IMR-90 (cell line): ENCODE measurements at places on chromosomes 11 and 22.

GRCh38 chr11:8541448-8541847 lies 52.6 kb downstream of the STK33 start:
- no peak for DNase-seq

- no peak for DNase-seq
These were observed 23.0 kb downstream of the RCN1 start for GRCh38 chr11:32113920-32114203.

- DNase-seq = no peak
These were observed 34.6 kb downstream of the LGR4 start for GRCh38 chr11:27437829-27438594.

DNA sequence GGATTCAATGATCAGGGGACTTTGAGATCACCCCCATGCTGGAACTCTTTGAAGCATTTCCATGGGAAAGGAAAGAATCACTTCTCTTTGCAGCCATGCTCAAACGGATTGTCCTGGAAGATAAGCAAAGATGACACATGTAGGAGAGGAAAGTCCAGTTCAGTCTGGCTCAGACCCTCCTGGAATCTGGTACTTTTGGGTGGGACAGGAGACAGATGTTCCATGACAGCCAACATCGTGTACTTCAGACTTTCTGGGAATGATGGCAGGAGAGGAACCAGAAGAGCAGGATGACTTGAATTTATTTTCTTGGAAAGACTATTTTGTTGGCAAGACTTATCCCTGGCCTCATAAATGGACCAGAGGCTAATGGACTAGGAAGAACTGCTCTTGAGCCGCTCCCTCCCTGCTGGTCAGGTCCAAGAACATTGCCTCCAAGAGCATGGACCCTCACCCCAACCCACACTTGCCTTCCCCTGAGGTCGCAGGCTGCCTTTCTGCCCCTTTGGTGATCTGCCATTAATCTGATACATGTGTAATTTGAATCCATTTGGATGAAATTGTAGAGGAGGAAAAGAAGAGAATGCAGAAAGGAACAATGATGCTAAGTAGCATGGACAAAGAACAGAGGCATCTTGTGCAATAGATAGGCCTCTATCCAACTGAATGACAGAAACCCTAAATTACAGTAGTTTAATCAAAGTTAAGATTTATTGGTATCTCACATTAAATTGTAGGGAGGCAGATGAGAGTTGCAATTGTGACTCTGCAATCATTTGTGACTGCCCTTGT lies 201.0 kb downstream of the SNX19 start:
- no peak for DNase-seq

GRCh38 chr22:43310311-43310710 lies 32.9 kb downstream of the SCUBE1 start:
- no peak for DNase-seq

- DNase-seq = no peak
These were observed 88.6 kb downstream of the TEAD1 start for GRCh38 chr11:12762696-12763324.

GRCh38 chr11:74005721-74006517 lies 3.0 kb downstream of the UCP3 start:
- DNase-seq = no peak

- DNase-seq = peak; percentile 60
These were observed 10.1 kb downstream of the C11orf87 start for GRCh38 chr11:109432105-109432504.

GRCh38 chr11:110337570-110338193 lies 41.3 kb upstream of the RDX start:
- peak; percentile 52 for DNase-seq

GRCh38 chr11:16186680-16187079 lies 169.7 kb downstream of the SOX6 start:
- DNase-seq = no peak

- DNase-seq = peak; percentile 55
These were observed 9.7 kb upstream of the SAAL1 start for GRCh38 chr11:18115360-18116127.

DNA sequence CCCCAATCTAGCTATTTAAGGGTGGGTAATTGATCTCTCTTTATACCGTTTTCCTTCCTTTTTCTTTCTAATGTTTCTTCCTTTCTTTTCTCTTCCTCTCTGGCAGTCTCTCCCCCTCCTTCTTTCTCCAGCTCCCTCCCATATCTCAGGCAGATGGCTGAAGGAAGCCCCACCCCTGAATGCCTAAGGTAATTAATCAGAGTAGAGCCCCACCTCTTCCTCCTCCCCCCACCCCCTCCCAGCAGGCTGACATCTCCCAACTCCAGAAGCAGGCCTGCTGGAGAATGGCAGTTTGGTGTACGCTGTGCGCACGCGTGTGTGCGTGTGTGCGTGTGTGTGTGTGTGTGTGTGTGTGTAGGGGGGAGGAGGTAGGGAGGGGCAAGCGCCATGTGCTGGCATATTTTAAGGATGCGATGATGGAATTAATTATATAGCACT lies 122.6 kb downstream of the APOL5 start:
- DNase-seq = peak; percentile 98

- DNase-seq = peak; percentile 11
These were observed 34.3 kb downstream of the MTMR3 start for GRCh38 chr22:29917052-29917902.

GRCh38 chr22:49815641-49816091 lies 12.0 kb downstream of the BRD1 start:
- peak; percentile 19 for DNase-seq

DNA sequence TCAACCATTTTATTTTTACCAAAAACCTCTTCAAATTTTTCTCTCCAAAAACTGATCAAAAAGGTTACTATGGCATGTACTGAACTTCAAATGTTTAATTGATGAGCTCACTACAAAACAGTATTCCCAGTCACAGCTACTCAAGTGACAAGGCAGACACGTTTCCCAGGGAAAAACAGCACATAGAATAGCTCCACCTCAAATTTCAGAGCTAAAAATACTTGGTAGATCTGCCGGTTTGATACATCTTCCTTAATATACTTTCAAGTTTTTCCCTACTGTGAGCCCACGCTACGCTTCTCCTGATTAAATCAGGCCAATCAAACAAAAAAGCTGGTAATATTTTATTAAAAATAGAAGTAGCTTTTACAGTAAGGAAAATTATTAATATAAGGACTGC lies 100.4 kb downstream of the EFCAB6 start:
- no peak for DNase-seq

- DNase-seq = no peak
These were observed 8.3 kb upstream of the DCHS1 start for GRCh38 chr11:6663794-6664469.

GRCh38 chr11:45428116-45428515 lies 142.0 kb upstream of the SYT13 start:
- DNase-seq = no peak

DNA sequence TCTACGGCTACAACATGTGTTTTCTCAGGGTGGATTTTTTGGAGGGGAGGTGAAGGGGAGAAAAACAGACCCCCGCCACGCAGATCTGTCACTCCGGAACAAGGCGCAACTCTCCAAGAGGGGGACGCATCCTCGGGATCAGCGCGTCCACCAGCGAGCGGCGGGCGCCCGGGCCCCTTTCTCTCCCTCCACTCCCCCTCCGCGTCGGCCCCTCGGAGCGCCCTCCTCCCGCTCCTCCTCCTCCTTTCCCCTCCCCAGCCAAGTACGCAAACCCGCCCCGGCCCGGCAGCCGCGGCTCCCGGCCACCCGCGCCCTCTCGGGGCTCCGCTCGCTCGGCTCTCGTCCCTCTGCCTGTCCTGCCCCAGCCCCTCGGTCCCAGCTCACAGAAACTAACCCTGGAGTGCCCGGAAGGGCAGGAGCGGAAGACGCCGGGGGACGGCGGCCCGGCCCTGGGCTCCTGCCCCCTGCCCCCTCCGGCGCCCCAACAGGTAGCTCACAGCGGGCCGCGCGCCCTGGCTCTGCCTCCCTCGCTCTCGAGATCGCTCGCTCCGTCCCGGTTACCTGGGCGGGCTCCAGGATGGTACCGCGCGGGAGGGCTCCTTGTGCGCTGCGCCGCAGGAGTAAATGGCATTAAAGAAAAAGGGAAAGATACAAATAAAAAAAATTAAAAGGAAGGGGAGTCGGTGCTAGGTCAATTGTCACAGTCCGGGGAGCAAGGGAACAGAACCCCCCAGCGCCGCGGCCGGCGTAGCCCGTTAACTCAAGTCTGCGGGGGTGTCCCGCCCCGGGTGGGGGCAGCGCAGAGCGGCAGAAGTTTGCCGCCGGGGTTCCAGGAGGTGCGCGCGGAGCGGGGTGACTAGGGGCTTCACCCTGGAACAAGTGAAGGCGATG lies 131.4 kb upstream of the C11orf58 start:
- peak; percentile 41 for DNase-seq

GRCh38 chr11:64321026-64321425 lies 3.1 kb downstream of the PRDX5 start:
- DNase-seq = no peak

DNA sequence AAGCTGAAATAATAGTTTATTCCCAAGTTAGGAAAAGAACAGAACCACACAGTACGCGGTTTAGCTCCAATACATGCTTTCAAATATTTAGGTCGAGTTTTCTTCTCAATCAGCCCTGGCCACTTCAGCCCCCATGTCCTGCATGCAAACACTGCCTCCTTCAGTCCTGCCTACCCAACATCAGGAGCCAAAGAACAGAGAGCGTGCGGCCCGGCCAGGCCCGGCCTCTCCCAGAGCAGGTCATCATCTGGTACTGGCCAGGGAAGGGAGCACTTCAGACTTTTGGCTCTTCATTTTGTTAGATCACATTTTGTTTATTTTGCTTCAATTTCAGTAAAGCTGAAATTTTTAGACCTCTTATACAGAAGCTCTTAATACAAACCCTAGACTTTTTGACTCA lies 6.7 kb downstream of the BRD1 start:
- DNase-seq = no peak

DNA sequence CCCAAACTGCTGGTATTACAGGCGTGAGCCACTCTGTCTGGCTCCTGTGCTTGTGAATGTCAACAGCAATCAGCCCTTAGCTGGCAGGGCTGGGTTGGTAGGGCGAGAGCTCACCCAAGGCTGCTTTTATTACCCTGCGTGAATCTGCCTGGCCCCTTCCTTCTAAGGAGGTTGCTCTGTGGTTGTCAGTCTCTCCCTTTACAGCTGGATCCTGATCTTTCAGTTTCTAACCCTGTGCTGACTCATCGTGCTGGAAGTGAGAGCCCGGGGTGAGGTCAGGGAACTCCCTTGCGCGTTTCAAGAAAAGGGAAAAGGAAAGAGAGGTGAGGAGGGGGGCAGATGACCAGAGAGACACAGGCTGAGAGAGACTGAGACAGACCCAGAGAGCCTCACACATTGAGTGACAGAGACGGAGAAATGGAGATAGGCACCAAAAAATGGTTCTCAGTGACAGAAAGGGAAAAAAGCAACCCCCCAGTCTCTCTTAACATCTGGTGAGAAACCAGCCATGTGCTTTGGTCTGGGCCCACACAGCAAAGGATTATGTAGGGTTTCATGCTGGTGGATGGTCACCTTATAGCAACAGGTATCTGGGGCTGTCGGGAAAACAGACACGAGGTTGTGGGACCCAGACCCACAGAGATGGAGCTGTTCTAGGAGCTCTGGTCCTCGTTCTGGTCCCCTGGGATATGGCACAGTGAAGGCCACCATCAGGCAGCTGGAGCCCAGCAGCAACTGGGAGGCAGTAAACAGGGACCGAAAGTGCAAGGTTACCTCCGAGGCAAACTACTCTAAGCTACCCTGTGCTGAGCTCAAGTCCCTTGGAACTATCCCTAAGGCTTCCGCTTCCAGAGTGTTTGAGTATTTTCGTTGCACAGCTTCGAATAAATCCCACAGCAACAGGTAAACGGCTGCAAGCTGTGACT lies 2.5 kb downstream of the TCN2 start:
- DNase-seq = peak; percentile 86

- DNase-seq = no peak
These were observed 18.5 kb downstream of the CLDN5 start for GRCh38 chr22:19505735-19506126.

GRCh38 chr11:1879342-1879940 lies 12.3 kb downstream of the PRR33 start:
- no peak for DNase-seq

DNA sequence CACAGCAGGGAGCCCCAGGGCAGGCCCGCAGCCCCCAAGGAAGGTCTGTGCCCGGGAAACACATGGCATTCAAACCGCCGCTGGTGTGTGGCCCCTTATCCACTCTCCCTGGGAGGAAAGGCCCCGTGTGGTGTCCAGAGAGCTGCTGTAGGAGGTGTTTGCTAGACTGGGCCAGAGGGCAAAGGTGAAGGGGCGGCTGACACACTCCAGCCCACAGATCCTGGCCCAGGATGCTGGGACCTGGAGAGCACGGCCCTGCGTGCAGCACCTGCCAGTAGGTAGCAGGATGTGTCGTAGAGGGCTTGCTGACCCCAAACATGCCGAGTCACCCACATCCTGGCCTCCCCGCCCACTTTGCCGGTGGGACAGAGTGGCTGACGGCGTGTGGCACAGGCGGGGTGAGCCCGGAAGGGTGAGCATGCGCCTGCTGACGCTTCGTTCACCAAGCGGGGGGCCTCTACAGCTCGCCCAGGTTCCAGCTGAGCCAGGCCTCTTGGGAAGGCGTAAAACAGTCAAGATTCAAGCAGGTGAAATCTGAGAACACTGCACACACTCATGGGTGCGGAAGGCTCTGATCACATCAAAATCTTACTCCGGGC lies 11.0 kb downstream of the OSBPL5 start:
- no peak for DNase-seq

DNA sequence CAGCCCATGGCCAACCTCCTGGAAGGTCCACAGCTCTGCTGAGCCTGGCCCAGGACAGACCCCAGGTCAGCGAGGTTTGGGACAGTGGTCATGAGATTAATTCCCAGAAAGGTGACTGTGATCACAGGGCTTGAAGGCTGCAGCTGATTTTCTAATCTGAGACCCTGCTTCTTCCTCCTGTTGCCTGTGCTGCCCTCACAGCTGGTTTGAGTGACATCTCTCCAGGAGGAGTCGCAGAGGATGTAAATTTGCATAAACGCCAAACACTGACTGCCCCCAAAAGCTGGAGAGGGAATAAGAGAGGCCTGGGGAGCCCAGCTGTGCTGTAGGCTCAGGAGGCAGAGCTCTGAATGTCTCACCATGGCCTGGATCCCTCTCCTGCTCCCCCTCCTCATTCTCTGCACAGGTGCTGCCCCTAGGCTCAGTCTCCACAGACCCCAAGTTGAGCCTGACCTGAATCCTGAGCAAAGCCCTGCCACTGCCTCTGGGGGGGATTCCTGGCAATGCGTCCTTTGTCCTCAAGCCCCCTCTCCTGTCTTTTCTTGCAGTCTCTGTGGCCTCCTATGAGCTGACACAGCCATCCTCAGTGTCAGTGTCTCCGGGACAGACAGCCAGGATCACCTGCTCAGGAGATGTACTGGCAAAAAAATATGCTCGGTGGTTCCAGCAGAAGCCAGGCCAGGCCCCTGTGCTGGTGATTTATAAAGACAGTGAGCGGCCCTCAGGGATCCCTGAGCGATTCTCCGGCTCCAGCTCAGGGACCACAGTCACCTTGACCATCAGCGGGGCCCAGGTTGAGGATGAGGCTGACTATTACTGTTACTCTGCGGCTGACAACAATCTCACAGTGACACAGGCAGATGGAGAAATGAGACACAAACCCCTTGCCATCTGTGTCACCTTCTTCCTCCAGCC lies 23.8 kb downstream of the GGTLC2 start:
- no peak for DNase-seq
